ENCODE measurements at places on chromosomes 2 and 18.

DNA sequence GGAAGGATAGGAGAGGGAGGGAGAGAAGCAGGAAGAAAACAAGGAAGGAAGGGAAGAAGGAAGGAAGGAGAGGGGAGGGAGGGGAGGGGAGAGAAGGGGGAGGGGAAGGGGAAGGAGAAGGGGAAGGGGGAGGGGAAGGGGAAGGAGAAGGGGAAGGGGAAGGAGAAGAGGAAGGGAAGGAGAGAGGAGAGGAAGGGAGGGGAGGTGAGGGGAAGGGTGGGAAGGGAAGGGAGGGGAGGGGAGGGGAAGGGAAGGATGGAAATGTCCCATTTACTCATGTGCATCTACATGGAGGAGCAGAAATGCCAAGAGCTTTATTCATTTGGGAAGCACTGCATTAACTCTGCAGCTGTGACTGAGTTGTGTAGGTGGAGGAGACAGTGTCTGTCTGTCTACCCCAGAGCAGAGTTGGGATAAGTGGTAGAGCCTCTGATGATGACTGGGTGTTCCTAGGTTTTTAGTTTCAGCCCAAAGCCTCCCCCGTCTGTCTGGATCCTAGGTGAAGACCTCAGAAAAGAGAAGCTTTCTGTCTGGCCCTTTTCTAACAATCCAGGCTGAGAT, 131.3 kb downstream of the COL6A3 start:
- no peak for DNase-seq

DNA sequence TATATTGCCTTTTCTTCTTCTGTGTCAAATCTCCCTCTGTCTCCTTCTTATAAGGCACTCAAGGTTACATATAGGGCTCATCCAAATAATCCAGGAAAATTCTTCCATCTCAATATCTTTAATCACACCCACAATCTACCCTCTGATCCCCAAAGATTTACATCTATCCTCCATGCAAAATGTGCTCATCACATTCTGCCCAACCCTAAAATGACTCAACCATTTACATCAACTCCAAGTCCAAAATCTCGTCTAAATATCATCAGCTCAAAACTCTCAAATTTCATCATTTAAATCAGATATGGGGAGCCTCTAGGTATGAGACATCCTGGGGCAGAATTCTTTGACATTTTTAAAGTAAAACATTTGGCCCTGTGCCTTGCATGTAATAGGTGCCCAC, 1349.8 kb downstream of the SUCLG1 start:
- no peak for DNase-seq

- DNase-seq, result no peak
These were observed 900.9 kb downstream of the CPS1 start for GRCh38 chr2:211457325-211457724.

DNA sequence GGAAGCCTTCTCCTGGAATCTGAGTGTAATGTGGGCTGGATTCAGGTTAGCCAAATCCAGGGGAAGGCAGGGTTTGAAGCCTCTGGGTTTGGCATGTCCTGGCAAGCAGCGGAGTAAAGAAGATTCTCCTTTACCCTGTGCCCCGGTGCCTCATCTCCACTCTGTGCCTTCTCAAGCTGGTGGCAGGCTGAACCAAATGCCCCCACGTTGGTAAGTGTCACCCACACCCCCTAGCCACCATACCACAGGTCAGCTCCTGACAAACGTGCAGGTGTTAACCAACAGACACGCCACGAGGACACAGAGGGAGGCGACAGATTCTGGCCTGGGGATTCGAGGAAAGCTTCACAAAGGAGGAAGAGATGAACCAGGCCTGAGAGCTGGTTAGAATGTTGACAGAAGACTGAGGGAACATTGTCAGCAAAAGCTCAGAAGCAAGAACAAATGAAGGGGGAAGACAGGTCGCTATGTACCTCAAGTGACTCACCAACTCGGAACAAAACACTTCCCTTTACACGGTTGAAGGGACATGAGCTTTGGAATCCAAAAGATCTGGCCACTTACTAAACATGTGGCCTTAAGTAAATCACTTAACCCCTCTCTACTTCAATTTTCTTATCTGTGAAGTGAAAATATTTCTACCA, 85.2 kb upstream of the LCLAT1 start:
- DNase-seq, result no peak

All from activated naive CD4-positive, alpha-beta T cell treated with anti-CD3 and anti-CD28 coated beads, Interleukin-2, amount 50 U/mL, for 72 hours (primary cell).